ENCODE measurements at places on chromosomes 2 and 18. TPM values are rescaled to one million over a fixed set of nuclear protein-coding genes. Genes with fewer than 3 reads are reported as not detected.

Gene MDH1B
- 0.30 TPM for polyA plus RNA-seq

Gene CRYGA
- not detected for polyA plus RNA-seq

Gene TTC31
- polyA plus RNA-seq = 15.5 TPM

Gene CYBRD1
- polyA plus RNA-seq = 138 TPM
